ENCODE measurements at places on chromosomes 5 and 9.

GRCh38 chr5:34865091-34865490, 26.1 kb downstream of the TTC23L start:
- no peak for DNase-seq

DNA sequence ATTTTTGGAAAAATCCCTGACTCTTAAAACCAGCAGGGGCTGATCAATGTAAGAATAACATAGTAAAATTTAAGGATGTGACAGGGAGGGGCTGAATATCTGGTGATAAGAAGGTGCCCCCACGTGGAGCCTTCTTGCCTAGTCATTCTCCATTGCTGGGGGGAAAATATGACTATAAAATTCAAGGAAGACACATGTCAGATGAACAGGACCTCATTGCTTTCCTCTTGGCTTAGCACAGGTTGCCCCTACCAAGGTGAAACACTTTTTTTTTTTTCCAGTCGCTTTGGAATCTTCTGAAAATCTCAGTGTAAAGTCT, 310.9 kb downstream of the EFNA5 start:
- no peak for DNase-seq

- DNase-seq = no peak
Observed at GRCh38 chr9:127109212-127109711, 13.2 kb downstream of the ANGPTL2 start.

- no peak for DNase-seq
Observed at GRCh38 chr5:154238776-154239481, 48.4 kb downstream of the GALNT10 start.

DNA sequence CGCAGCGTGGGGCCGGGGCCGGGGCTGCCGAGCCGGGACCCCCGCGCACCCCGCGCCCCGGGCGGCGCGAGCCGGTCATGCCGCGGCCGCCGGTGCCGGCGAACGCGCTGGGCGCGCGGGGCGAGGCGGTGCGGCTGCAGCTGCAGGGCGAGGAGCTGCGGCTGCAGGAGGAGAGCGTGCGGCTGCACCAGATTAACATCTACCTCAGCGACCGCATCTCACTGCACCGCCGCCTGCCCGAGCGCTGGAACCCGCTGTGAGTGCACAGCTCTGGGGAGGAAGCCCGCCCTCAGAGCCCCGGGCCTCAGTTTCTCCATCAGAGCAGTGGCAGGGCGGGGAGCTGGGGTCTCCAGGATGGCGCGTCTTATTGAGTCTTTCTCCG, 335 bp downstream of the GALNT12 start:
- no peak for DNase-seq

- no peak for DNase-seq
Observed at GRCh38 chr5:72525816-72526215, 18.6 kb upstream of the ZNF366 start.

DNA sequence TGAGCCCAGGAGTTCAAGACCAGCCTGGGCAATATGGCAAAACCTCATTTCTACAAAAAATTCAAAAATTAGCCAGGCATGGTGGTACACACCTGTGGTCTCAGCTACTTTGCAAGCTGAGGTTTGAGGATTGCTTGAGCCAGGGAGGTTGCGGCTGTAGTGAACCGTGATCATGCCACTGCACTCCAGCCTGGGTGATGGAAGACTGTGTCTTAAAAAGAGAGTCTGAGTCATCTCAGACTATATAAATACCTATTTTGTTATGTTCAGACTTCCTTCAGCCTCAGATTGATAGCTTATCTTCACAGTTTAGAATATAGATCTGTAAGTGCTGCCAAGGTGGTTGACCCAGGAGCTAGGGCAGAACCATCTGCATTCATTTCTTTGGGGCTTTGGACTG, 1.6 kb upstream of the PAIP2 start:
- DNase-seq = no peak

DNA sequence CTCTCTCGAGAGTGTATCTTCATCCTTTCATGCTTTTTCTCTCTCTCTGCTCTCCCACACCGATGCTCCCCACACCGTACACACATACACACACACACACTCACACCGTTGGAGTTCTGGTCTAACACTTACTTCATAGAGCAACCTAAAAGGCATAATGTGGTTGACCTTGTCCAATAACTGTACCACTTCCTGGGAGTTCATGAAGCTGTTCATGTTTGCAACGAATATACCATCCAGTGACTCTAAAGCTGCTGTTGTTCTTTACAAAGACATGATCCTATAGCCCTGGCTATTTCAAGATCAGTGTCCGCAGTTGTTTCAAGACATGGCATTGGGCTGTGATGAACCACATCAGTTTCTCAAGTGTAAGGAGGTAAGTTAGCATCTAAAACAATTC, 10.0 kb downstream of the MEF2C start:
- DNase-seq = no peak

DNA sequence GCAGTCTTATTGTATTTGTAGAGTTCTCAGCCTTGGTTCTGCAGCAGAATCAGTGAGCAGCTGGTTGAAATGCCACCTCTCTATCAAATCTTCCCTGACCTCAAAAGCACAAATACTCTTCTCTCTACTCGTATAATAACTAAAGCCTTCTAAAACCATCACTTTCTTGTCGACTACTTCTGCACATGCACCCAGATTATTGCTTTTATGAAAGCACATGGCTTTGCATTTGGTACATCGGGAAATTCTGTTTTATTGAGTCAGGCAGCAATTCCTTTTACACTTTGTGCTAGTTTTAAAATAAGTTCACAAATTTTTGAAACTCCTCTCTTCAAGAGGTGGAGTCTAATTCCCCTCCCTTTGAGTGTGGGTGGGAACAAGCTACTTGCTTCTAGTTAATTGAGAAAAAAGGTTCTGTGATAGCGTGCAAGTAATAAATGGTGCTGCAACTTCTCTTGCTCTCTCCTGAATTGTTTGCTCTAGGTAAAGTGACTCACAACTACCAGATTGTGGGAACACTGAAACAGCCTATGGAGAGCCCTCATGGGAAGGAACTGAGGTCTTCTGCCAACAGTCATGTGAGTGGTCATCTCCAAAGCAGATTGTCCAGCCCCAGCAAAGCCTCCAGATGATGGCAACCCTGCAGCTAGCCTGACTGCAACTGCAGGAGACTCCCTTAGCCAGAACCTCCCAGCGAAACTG, 66.0 kb upstream of the TAF1L start:
- DNase-seq = no peak

- DNase-seq = no peak
Observed at GRCh38 chr5:181204826-181205760, at the start of gene TRIM7. Gene TRIM7, minus strand, starts transcription at chr5:181205196. Its CDS starts 86 bp downstream, at chr5:181205110.

GRCh38 chr9:98185021-98185567, 7.3 kb downstream of the CORO2A start:
- no peak for DNase-seq

- no peak for DNase-seq
Observed at GRCh38 chr5:109703166-109703565, 13.4 kb downstream of the MAN2A1 start.

DNA sequence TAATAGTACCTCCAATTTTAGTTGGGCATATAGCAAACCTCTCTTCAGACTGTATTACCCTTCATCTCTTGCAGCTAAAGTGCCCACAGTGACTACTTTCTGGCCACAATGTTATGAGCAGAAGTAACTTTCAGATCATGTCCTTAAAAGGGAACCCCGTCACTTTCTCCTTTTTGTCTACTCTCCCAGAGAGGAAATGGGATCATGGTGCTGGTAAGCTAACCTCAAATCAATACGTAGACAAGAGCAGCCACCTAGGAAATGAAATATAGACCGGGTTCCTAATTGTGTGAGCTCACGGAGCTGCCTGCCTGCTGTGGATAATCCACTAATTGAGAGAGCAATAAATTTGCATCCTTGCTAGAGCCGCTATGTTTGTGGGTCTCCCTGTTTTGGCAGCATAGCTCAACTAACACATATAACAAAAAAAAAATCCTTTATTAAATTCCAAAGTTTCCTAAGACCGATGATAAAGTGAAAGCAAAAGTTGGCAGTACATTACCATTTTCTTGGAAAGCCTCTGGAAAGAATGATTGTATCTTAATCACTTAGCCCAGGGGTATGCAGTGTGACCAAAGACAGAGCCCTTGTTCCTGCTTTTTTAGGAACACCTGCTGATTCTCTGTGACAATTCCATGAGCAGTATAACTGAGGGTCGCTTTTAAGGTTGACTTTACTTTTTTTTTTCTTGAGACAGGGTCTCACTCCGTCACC, 5.6 kb upstream of the IL7R start:
- no peak for DNase-seq

GRCh38 chr9:137952976-137953666, 75.5 kb downstream of the CACNA1B start:
- DNase-seq = no peak

DNA sequence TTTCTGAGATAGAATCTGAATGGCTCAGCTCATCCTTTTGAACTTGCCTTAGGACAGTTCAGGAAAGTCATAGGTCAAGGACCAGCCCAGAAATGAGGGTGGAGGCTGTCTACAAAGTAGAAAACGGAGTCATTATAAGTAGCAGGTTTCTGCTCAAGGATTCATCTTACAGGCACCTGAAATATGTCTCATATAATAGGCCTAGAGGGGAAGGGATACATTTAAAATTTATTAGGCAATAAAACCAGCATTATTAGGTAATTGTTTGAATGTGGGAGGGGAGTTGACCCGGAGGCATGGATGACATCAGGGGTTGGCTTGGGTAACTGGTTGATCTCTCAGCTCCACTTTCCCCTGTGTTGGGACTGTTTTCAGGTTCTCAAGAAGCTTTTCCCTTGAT, 11.9 kb upstream of the GALNT10 start:
- no peak for DNase-seq

DNA sequence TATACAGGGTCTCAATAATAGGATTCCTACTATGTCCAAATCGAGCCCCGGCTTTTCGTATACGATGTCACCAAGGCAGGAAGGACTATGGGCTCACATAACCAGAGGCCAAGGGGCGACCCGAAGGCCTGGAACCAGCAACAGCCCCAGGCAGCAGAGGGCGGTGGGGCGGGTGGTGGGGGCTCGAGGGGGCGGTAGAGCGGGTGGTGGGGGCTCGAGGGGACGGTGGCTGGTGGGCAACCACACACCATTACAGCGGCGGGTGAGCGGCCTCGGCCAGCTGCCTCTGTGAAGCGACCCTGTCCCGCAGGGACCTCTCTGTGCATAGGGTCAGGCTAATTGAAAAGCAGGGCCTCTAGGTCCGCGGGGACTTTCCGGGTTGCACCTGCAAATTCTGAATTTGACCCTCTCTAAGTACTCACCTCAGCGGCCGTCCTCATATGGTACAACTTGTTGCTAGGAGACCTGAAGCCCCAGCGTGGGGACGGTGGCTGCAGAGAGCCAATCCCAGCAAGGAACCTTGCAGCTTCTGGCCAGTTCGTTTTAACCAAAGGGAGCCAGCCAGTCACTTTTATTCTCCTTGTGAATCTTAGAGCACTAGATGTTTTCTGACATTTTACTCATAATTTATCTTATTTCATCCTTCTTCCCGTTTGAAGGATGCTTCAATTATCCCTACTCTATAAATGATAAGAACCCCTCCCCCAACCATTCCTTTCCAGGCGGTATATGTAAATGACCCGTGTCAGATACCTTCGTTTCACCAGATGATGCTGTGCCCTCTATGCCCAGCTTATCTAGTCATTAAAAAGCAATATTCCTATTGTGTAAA, at the start of gene NME5:
NME5 (minus strand) TSS at position 480 of the 832 bp plus-strand sequence. CDS start 648 bp downstream, outside the sequence.
- no peak for DNase-seq

DNA sequence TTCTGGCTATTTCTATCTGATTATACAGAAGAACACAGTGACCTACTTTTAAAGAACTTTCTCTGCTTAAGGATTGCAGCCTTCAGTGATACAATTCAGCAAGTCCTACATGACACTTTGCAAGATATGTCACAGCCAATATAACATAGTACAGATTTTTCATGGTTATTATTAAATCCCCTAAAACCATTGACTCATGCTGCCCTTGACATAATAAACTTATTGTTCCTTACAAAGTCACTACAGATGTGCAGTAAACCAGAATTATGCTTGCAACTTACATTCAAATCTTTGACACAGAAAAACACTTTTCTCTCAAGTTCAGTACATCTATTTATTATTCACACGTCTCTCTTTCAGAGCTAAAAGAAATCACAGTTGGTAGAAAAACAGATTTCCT, 1136.3 kb upstream of the ACO1 start:
- no peak for DNase-seq

- no peak for DNase-seq
Observed at GRCh38 chr9:27451207-27451797, 72.8 kb upstream of the IFNK start.

- DNase-seq = no peak
Observed at GRCh38 chr9:29245351-29245750, 1672.1 kb upstream of the C9orf72 start.

GRCh38 chr5:148825716-148826052, 727 bp upstream of the ADRB2 start:
- no peak for DNase-seq

DNA sequence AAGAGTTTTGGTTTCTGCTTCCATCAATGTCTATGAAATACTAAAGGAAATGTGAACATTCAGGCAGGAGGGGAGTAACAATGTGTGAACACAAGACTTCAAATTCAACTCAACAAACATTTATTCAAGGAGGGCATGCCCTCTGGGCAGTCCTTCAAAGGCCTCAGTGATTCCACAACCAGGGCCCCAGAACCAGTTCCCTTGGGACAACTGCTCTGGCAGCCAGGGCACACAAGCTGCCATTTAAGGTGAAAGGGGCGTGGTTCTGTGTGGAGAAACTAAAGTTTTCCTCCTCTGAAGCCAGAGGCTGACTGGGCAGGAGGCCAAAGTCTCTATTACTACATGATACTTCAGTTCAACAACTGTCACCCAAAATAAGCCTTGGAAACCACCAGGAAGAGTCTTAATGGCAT, 3.2 kb downstream of the RBM18 start:
- DNase-seq = no peak

- DNase-seq = no peak
Observed at GRCh38 chr5:55994495-55994997, at the start of gene IL6ST. Gene IL6ST, minus strand, starts transcription at chr5:55994963. Its CDS starts 18,685 bp downstream, at chr5:55976278.

- DNase-seq = no peak
Observed at GRCh38 chr9:101485924-101486692, 47.5 kb upstream of the RNF20 start.

GRCh38 chr5:159489779-159490178, 159.5 kb upstream of the IL12B start:
- no peak for DNase-seq

- DNase-seq = no peak
Observed at GRCh38 chr9:79215821-79216220, 355.9 kb upstream of the TLE4 start.

GRCh38 chr5:132658381-132659302, 669 bp downstream of the IL13 start:
- no peak for DNase-seq

DNA sequence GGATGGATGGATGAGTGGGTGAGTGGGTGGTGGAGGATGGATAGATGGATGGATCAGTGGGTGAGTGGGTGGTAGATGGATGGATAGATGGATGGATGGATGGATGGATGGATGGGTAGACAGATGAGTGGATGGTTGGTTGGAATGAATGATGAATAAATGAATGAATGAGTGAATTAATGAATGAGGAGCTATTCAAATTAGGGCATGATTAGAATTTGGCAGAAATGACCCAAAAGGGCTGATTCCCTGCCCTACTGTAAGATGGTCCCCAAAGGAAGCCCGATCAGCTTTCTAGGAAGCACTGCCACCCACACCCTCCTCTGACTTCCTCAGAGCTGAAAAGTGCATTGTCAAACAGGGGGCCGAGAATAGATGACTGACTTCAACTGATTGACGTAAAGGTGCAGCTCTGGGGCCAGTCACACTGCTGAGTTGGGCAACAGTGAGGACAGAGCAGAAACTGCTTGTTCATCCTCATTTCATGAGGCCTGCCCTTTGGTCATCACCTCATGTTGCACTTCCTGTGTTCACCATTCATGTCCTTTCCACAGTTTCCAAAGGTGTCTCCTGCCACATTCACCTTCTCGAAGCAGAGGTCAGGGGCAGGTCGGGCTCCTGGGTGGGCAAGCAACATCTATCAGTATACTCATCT, 34.3 kb downstream of the NIPAL4 start:
- DNase-seq = no peak

Measured in cortex of kidney (tissue), 1 donor.